ENCODE measurements at places on chromosomes 11 and 22.

DNA sequence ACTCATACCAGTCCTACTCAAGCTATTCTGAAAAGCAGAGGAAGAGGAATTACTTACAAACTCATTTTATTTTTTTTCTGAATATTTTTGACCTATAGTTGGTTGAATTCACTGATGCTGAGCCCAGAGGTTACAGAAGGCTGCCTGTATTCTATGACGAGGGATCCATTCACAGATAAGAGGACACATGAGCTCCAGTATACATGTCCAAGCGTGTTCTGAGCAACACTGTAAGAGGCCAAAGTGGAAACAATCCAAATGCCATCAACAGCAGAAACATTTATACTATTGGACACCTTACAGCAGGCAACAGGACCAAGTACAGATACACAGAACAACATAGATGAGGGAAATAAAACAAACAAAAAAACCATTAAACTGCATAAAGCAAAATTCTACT, 10.3 kb downstream of the KDM4E start:
- no peak overlapping the region for H3K27ac ChIP-seq
- H3K4me3 ChIP-seq = no peak overlapping the region
- H3K36me3 ChIP-seq = no peaks in the 10 kb centered on the region
- DNase-seq = no peak
- H3K4me1 ChIP-seq = no peaks in the 10 kb centered on the region

DNA sequence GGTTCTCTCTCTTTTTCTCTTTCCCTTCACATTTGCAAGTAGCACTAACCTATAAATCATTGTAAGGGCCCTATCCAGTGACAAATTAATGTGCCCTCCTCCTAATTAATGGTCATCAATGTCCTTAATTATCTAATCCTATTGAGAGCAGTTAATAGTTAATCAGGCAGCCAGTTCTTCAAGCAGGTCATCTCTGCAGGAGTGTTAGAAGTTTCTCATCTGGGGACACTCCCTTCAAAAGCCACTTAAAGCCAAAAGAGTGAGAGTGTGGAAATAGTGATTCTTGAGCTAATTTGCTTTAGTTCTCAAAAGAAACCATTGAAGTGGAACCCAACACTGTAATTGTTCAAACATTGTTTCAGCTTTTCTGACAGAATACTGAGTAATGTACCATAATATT, 141.6 kb downstream of the ELP4 start:
- peaks cover 11% of the 10 kb centered on the region for H3K4me1 ChIP-seq
- H3K27me3 ChIP-seq = no peaks in the 10 kb centered on the region
- no peaks in the 10 kb centered on the region for H3K36me3 ChIP-seq
- no peak overlapping the region for H3K27ac ChIP-seq

DNA sequence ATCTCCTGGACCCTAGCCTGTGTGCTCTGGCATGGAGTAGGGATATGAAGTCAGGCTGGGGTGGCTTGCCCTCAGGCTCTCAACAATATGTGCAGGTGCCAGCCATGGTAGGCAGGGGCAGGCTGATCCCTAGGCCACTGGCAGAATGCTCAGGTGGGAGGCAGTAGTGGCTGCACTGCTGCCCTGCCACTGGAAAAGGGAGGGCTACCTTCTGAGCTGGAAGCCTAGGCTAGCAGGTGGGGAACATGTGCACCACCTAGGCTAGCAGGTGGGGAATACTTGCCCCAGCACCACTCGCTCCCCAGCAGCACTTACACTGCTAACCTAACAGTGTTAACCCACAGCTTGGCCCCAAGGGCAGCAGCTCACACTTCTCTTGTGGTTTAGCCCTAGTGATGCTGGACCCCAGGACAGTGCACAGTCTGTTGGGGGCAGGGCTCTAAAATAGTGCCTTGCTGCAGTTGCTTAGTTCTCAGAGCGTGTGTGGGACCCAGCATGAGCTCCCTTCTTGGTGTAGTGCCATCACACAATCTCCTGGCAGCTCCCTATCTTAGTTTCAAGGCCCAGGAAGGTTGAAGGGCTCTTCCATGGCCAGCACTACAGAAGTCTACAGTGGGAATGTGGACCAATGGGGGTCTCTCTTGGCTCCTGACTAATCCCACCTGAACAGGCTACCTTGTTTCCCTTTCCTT, 130.8 kb downstream of the FCHSD2 start:
- H3K4me3 ChIP-seq = no peak overlapping the region
- H3K27ac ChIP-seq = peak overlapping the region; percentile 67
- H3K27me3 ChIP-seq = no peaks in the 10 kb centered on the region
- peaks cover 23% of the 10 kb centered on the region for H3K4me1 ChIP-seq

- no peak within 1 kb of the TSS for H3K4me3 ChIP-seq
- no peaks in the 10 kb centered on the region for H3K27me3 ChIP-seq
- no peaks in the 10 kb centered on the region for H3K36me3 ChIP-seq
These were observed at the start of gene CCDC88B for GRCh38 chr11:64339754-64340408. CCDC88B (plus strand) TSS chr11:64340204; CDS start chr11:64340267, 63 bp downstream.

DNA sequence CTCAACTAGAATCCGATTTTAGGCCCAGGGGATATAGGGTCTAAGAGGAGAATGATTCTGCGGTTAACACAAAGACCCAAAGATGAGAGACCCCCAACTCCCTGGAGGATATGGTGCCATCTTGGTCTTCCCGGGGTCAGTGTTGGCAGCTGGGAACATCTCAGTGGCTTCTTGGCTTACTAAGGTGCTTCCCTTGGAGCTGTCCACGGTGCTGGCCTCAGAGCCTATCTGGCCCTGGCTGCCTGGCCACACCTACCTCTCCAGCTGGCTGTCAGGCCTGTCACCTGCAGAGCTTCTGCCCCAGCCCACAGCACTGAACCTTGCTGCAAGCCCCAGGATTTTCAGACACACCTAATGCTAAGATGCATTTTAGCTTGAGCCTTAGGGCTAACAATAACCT, 70.7 kb upstream of the THY1 start:
- no peak overlapping the region for H3K4me3 ChIP-seq
- no peaks in the 10 kb centered on the region for H3K4me1 ChIP-seq
- H3K27me3 ChIP-seq = no peaks in the 10 kb centered on the region
- no peaks in the 10 kb centered on the region for H3K36me3 ChIP-seq

DNA sequence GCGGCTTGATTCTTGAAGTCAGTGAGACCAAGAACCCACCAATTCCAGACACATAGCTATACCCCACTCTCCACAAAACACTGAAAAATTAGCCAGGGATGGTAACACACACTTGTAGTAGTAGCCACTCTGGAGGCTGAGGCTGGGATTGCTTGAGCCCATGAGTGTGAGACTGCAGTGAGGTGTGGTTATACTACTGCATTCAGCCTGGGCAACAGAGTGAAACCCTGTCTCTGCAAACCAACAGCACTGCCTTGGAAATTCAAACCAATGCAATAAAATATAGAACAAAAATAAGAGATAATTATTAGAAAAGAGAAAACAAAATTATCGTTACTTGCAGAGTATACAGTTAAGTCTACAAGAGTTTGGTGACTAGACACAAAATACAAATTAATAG, 20.2 kb upstream of the PRDM10 start:
- H3K4me3 ChIP-seq = no peak overlapping the region
- no peaks in the 10 kb centered on the region for H3K36me3 ChIP-seq
- no peaks in the 10 kb centered on the region for H3K27me3 ChIP-seq
- no peak overlapping the region for H3K27ac ChIP-seq
- peaks cover 17% of the 10 kb centered on the region for H3K4me1 ChIP-seq

DNA sequence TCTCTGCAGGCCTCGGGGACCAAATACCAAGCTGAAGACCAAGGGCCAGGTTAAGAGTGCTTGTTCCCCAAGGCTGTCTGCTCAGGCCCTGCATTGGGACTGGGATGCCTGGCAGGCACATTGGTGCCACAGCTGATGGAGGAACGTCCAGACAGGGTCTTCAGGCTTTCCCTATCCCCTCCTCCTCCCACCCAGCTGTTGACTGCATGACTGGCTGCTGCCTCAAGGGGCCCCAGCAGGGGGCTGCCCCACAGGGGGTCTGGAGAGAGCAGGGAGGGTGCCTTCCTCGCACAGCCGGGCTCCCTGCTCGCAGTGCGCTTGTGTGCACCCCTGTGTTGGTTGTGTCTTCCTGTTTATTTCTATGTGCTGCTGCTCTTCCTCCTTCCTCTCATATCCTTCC, 9.9 kb downstream of the RCOR2 start:
- H3K4me3 ChIP-seq = no peak overlapping the region
- DNase-seq = no peak
- peaks cover 70% of the 10 kb centered on the region for H3K36me3 ChIP-seq
- no peaks in the 10 kb centered on the region for H3K27me3 ChIP-seq

- no peaks in the 10 kb centered on the region for H3K36me3 ChIP-seq
- no peak overlapping the region for H3K4me3 ChIP-seq
- no peak overlapping the region for H3K27ac ChIP-seq
- H3K4me1 ChIP-seq = no peaks in the 10 kb centered on the region
- DNase-seq = no peak
- no peaks in the 10 kb centered on the region for H3K27me3 ChIP-seq
These were observed 940.9 kb downstream of the BRD1 start for GRCh38 chr22:48886604-48887393.

- H3K27me3 ChIP-seq = no peaks in the 10 kb centered on the region
- no peaks in the 10 kb centered on the region for H3K36me3 ChIP-seq
- DNase-seq = no peak
- H3K4me3 ChIP-seq = no peak overlapping the region
These were observed 416.4 kb downstream of the BRD1 start for GRCh38 chr22:49411236-49411635.

- peaks cover 33% of the 10 kb centered on the region for H3K4me1 ChIP-seq
- H3K27me3 ChIP-seq = no peaks in the 10 kb centered on the region
- no peak for DNase-seq
- no peak overlapping the region for H3K4me3 ChIP-seq
- H3K27ac ChIP-seq = no peak overlapping the region
These were observed 55.8 kb downstream of the CLMP start for GRCh38 chr11:123139206-123139605.

DNA sequence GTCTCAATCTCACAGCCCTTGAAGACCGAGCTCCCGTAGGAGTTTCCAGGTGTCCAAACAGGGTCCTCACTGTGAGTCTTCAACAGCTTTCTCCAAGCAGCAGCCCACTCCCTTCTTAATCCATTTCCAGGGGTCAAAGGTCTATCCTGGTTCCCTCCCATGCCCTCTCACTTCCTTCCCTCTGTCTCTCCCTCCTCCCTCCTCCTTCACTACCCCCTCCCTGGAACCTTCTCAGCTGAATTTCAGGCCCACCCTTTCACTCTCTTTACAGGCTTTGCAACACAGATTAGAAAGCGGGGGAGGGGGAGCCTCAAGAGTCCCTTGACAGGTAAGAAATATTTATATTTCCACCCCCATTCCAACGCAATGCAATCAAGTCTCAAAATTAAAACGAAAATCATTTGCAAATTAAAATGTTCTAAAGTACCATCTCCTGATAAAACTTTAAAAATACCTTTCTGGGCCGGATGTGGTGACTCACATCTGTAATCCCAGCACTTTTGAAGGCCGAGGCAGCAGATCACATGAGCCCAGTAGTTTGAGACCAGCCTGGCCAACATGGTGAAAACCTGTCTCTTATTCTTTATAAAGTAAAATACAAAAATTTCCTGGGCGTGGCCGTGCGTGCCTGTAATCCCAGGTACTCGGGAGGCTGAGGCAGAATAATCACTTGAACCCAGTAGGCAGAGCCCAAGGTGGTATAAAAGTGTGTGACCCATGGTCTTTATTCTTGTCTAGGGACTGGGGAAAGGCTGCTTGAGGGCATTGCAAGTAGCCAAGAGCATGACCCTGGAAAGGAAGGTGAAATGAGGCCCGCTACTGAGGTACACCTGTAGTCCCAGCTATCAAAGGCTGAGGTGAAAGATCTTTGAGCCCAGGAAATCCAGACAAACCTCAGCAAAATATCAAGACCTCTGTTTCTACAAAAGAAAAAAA, 865 bp upstream of the ZNF280A start:
- no peak for DNase-seq
- peaks cover 10% of the 10 kb centered on the region for H3K4me1 ChIP-seq
- H3K36me3 ChIP-seq = no peaks in the 10 kb centered on the region
- H3K27me3 ChIP-seq = peaks cover 14% of the 10 kb centered on the region

GRCh38 chr11:100741866-100742625, 55.0 kb downstream of the ARHGAP42 start:
- peaks cover 24% of the 10 kb centered on the region for H3K4me1 ChIP-seq
- DNase-seq = no peak
- no peaks in the 10 kb centered on the region for H3K36me3 ChIP-seq
- H3K27me3 ChIP-seq = no peaks in the 10 kb centered on the region

- H3K27ac ChIP-seq = no peak overlapping the region
- H3K36me3 ChIP-seq = peaks cover 27% of the 10 kb centered on the region
- H3K4me3 ChIP-seq = no peak overlapping the region
- H3K27me3 ChIP-seq = no peaks in the 10 kb centered on the region
- no peaks in the 10 kb centered on the region for H3K4me1 ChIP-seq
These were observed 60.6 kb upstream of the RAB1B start for GRCh38 chr11:66207816-66208215.

All from SJSA1 (cell line).